ENCODE measurements at places on chromosomes 7 and 10.

GRCh38 chr10:121459622-121460453, 138.4 kb downstream of the FGFR2 start:
- DNase-seq: no peak

DNA sequence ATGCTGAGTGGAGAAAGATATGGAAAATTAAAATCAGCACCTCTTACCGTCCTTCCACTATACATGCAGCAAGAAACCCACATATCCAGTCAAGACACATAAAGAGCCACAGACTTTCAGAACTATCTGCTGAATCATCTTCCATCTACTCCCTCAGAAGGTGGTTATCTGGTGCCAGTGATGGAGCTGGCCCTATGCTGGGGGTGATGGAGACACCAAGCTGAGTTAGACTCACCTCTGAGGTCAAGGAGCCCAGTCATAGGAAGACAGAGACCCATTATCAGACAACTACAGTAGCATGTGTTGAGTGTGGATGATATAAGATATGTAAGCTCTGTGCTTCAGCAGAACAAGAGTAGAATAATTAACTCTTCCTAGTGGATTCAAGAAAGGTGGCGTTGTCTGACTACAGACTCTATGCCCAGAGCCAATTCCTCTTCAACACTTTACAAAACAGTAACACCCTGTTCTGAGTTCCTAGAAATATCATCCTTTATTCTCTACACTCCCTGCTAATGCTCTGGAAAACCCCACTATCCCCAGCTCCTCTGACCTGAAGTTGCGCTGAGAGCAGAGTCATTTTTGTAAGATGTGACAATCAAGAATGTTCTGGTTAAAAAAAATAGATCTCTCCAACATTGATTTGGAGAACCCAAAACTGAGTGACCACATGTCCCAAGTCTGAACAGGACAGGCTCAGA, 14.3 kb downstream of the CYP3A5 start:
- DNase-seq: no peak

DNA sequence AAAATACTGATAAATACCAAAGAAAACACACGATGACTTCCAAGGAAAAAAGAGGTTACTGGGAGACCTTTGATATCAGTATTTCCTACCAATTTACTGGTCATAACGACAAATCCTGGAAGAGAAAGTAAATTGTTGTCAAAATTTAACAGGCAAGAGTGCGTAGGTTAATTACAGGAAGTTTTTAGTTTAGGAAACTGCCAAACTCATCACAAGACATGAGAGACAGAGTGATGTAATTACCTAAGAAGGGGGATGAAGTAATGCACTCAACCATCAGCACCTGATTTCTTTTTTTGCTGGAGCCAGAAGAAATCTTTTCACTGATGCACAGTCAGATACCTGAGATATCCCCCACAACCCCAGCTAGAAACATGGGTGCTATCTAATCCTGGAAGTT, 16.8 kb downstream of the MACC1 start:
- DNase-seq: no peak

DNA sequence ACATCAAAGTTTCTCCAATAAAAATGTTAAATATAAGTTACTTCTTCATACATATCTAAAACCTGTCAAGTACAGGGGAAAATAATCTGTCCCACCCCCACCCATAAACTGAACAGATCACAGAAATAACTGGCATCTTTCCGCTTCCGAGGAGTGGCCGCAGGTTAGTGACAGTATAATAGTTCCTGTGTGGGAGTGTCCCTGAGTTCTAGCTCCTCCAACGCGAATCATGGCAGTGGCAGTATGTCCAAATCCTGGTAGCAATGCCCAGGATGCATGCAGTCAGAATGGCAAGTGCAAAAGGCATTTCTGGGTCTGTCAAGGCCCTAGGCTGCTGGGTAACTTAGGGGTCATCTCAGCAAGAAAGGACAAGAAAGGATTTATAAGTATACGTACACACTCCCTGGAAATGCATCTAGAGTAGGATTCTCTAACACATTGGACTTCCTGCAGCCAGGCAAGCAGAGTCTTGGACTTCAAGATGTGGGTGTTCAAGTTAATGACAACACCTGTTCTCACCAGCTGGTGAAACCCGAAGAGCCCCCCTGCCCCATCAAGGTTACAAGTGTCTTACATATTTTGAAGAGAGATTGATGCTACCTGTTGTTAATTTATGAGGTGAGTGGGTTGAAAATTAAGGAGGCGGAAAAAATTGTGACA, 94.4 kb upstream of the COL1A2 start:
- DNase-seq: no peak

DNA sequence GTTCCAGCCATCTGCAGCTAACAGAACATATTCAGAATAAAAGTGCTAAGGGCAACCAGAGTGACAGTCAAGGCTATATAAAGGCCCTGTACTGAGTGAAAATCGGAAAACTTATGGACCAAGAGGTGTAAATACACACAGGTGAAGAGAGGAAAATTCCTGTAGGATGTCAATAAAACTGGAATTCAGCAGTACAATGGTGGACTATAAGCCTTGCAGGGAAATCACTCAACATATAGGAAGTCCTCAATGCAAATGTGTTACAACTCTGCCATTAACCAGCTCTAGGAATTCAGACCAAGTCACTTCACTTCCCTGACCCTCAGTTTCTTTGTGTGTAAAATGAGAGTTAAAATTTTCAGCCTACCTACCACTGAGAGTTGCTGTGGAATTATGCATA, 7.7 kb downstream of the USP6NL start:
- no peak for DNase-seq

DNA sequence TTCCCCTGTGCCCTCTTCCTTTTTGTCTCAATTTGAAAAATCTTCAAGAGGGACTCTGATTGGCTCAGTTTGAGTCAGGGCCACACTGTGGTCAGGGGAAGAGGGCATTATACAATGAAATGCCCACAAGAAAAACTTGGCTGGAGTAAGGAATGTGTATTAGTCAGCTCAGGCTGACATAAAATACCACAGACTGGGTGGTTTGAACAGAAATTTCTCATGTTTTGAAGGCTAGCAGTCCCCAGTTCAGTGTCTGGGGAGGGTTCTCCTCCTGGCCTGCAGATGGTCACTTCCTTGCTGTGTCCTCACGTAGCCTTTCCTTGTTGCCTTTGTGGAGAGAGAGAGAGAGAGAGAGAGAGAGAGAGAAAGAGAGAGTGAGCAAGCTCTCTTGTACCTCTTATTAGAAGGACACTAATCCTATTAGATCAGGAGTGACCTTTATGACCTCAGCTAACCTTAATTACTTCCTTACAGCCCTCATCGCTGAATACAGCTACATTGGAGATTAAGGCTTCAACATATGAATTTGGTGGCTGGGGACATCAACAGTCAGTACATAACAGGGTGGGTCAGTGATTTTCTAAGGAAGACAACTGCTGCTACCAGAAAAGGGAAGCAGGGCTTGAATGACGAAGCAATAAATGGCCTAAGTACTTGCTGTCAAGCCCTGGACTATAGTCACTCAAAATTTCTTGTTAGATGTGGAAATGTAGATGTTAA, 25.8 kb upstream of the FAM13C start:
- no peak for DNase-seq

GRCh38 chr7:136964347-136964746, 95.9 kb downstream of the CHRM2 start:
- no peak for DNase-seq

Data from stimulated activated CD8-positive, alpha-beta memory T cell treated with anti-CD3 and anti-CD28 coated beads, Interleukin-15, amount 100 ng/mL, for 4 hours (primary cell).